Activated CD4-positive, alpha-beta T cell treated with anti-CD3 and anti-CD28 coated beads, Interleukin-2, amount 50 U/mL, for 48 hours (primary cell): ENCODE measurements at places on chromosomes 1 and 21.

GRCh38 chr1:43932786-43933385 lies 715 bp upstream of the ARTN start:
- no peak for DNase-seq

GRCh38 chr1:165647970-165648369 lies 16.9 kb downstream of the MGST3 start:
- DNase-seq = no peak

GRCh38 chr1:248871837-248872401 lies 13.0 kb upstream of the ZNF692 start:
- DNase-seq = no peak

- no peak for DNase-seq
Observed at GRCh38 chr21:44819283-44820243, 1.7 kb upstream of the SUMO3 start.

DNA sequence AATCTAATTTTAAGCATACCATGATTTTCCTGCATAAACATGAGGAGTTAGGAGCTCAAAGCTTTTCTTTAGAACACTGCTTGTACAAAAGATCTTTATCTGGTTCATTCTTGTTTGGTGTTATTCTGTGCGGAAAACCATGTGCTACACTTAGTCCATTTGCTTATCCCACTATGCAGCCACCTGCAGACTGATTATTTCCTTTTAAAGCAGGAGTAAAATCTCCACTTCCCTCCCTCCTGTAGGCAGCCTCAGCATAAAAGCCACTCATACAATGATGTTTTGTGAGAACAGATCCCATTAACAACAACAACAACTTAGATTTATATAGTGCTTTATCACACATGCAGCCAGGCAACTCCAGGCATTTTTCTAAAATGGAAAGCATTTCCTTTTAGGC lies 355.3 kb upstream of the NEGR1 start:
- no peak for DNase-seq
